ENCODE measurements at places on chromosomes 6 and 20. TPM values are rescaled to one million over a fixed set of nuclear protein-coding genes. Genes with fewer than 3 reads are reported as not detected.

Gene DUSP15
- total RNA-seq: 0.44 TPM

Gene CLPSL1
- not detected for total RNA-seq

Gene DEFB129
- total RNA-seq: not detected

Gene CBLN4
- total RNA-seq: not detected

Gene GPR6
- not detected for total RNA-seq

Gene TRPC4AP
- 91.6 TPM for total RNA-seq
